Activated CD4-positive, alpha-beta T cell treated with anti-CD3 and anti-CD28 coated beads, Interleukin-2, amount 10 ng/mL, durations not matched to agents 24 days and 14 days (primary cell): ENCODE measurements at places on chromosomes 5 and 9. TPM values are rescaled to one million over a fixed set of nuclear protein-coding genes. Genes with fewer than 3 reads are reported as not detected.

ATP10B gene
- not detected in 2 replicates for total RNA-seq

ZBED3 gene
- 0.62 and 1.7 TPM in 2 replicates for total RNA-seq

DNA sequence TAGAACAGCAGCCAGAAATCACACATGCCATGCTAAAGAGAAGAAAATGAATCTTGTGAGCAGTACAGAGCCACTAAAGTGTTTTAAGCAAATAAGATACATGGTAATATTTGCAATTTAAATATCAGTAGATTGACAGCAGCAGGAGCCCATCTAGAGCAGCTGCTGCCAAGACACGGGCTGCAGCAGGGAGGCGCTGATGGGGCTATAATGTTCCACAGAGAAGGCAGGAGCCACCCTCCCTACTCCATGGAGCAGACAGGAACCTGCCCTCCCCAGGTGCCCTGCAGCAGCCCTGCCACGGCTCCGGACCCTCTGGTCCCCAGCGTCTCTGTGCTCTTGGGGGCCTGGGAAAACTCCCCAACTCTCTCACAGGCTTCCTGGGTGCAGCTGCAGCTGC lies 224.1 kb upstream of the ISL1 start:
- DNase-seq = no peak
- no peaks in the 10 kb centered on the region for H3K27me3 ChIP-seq
- H3K36me3 ChIP-seq = no peaks in the 10 kb centered on the region
- H3K27ac ChIP-seq = no peak overlapping the region

DNA sequence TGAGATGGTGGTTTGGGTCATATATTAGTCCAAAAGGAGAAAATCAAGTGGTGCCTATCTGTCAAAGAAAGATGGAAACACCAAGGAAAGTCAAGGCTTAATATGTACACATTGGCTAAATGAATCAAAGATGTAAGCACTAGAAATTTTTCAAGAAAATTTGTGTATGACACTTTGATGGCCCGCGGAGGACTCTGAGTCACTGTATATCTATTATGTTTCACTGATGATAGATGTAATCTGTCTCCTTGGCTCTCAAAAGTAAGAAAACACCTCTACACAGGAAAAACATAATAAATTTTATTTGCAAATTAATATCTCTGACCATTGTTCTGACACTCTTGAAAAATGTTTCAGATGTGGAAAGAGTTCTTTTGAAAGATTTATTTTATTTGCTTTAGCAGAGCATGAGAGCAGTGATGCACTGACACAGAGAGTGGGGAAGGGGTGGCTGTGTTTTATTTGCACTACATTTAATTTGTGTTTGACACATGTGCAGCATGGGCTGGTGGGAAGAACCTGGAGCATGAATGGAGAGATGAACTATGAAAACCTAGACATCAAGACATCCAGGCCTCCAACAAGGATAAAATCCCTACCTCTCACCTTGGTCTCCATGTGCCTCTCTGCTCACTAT lies 180.8 kb upstream of the GAS1 start:
- H3K4me1 ChIP-seq = peaks cover 1% of the 10 kb centered on the region
- no peak overlapping the region for H3K4me3 ChIP-seq
- H3K27me3 ChIP-seq = no peaks in the 10 kb centered on the region
- DNase-seq = no peak
- H3K36me3 ChIP-seq = no peaks in the 10 kb centered on the region

- H3K36me3 ChIP-seq = no peaks in the 10 kb centered on the region
- H3K27me3 ChIP-seq = no peaks in the 10 kb centered on the region
- no peak for DNase-seq
- no peaks in the 10 kb centered on the region for H3K4me1 ChIP-seq
- H3K4me3 ChIP-seq = no peak overlapping the region
- H3K27ac ChIP-seq = no peak overlapping the region
Observed at GRCh38 chr9:18393340-18394130, 80.4 kb upstream of the ADAMTSL1 start.

DNA sequence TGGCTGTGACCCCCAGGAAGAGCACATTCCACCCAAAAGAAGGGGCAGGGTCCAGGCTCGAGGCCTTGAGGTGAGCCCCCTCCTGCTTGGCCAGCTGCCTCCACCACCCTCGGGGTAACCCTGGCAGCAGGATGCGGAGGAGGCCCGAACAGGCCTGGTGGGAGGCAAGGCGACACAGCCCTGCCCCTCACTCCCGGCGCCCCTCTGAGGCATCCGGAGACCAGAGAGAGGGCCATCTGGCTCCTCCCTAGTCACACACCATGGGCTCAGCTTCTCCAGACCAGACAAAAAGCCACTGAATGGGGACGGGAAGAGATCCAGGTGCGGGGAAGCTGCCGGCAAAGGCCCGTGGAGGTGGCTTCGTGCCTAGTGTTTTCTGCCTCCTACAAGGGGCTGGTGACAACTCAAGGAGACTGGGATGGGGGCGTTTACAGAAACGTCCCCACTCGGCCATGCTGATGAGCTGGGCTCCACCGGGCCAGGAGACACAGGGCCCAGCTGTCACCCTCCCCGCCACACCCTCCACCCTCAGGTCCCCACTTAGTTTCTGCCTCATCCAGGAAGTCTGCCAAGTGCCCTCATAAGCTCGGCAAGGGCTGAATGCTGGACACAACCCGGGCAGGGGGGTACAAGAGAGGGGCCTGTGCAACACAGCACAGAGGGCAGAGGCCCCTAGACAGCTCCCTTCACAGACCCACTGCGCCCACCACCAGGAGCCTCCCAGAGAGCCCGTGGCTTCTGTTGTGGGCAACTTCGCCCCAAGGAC lies 41.9 kb downstream of the NACC2 start:
- peaks cover 3% of the 10 kb centered on the region for H3K4me1 ChIP-seq
- no peaks in the 10 kb centered on the region for H3K36me3 ChIP-seq
- H3K27me3 ChIP-seq = peaks cover 4% of the 10 kb centered on the region
- H3K4me3 ChIP-seq = no peak overlapping the region
- no peak for DNase-seq
- H3K27ac ChIP-seq = no peak overlapping the region

DNA sequence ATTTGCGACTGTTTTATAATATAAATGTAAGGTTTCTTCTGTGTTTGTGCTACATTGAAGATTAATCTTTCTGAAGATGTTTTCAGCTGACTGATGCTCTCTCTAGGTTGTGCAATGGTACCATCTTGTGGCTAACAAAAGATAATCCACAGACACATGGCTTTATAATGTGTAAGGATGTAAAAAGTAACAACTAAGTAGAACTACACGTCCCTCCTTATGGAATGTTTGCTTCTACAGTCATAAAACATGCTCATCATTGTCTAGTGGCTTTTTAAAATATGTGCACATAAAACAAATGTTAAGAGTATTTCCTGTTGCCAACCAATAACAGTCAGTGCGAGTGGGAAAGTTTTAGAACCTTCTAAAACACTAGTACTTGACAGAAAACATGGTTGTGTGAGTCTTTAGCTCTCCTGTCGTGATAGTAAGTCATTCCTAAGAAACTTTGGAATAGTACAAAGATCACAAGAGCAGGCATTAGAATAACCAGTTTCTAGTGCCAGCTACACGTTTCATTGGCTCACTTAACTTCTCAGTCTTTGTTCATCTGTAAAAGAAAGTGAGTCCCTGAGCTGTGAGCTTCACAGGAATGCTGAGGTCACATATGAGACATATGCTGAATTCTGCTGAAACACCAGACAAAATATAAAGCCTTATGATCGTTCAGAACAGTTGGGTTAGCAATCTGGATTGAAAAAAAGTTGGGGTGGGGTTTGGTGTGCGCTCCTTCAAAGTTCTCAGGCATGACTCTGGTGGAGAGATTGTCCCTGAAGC lies 75.7 kb upstream of the GLIS3 start:
- peaks cover 16% of the 10 kb centered on the region for H3K27me3 ChIP-seq
- no peaks in the 10 kb centered on the region for H3K36me3 ChIP-seq
- no peak overlapping the region for H3K27ac ChIP-seq
- peak; percentile 48 for DNase-seq

GRCh38 chr9:136544548-136544963 lies 1.3 kb downstream of the NOTCH1 start:
- DNase-seq = peak; percentile 87
- peaks cover 33% of the 10 kb centered on the region for H3K36me3 ChIP-seq
- H3K4me3 ChIP-seq = peak overlapping the region; percentile 95
- peaks cover 29% of the 10 kb centered on the region for H3K4me1 ChIP-seq
- H3K27ac ChIP-seq = peak overlapping the region; percentile 87

HSD17B3 gene
- not detected in 2 replicates for total RNA-seq

NPDC1 gene
- total RNA-seq = 58.1 and 59.4 TPM in 2 replicates

OR1Q1 gene
- total RNA-seq = not detected in 2 replicates

DNA sequence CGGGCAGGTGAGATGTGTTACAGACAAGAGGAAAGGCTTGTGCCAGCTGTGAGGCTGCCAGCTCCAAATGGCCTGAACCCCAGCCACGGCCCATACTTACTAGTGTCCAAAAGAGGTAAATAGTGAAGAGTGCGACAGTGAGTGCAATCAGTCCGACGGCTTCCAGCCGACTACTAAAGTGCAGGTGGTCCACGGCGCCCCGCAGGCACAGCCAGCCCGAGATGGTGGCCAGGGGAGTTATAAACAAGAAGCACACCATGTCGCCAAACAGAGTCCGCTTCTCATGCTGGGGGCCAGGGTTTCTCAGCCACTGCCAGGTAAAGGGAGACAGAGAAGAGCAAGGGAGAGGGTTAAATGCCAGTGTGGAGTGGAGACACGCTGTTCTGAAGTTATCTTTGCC lies 101.1 kb downstream of the LMNB1 start:
- H3K4me1 ChIP-seq = no peaks in the 10 kb centered on the region
- H3K36me3 ChIP-seq = no peaks in the 10 kb centered on the region
- DNase-seq = no peak
- H3K27me3 ChIP-seq = no peaks in the 10 kb centered on the region
- no peak overlapping the region for H3K4me3 ChIP-seq
- H3K27ac ChIP-seq = no peak overlapping the region

- H3K36me3 ChIP-seq = no peaks in the 10 kb centered on the region
- H3K27me3 ChIP-seq = peaks cover 52% of the 10 kb centered on the region
- DNase-seq = no peak
- H3K4me3 ChIP-seq = no peak overlapping the region
Observed at GRCh38 chr5:138243794-138244193, 30.6 kb downstream of the GFRA3 start.

- no peaks in the 10 kb centered on the region for H3K36me3 ChIP-seq
- H3K27me3 ChIP-seq = no peaks in the 10 kb centered on the region
- H3K27ac ChIP-seq = no peak overlapping the region
- no peaks in the 10 kb centered on the region for H3K4me1 ChIP-seq
Observed at GRCh38 chr5:18305288-18305924, 671.1 kb downstream of the TAF11L14 start.

RFX3 gene
- 11.6 and 12.8 TPM in 2 replicates for total RNA-seq

DNA sequence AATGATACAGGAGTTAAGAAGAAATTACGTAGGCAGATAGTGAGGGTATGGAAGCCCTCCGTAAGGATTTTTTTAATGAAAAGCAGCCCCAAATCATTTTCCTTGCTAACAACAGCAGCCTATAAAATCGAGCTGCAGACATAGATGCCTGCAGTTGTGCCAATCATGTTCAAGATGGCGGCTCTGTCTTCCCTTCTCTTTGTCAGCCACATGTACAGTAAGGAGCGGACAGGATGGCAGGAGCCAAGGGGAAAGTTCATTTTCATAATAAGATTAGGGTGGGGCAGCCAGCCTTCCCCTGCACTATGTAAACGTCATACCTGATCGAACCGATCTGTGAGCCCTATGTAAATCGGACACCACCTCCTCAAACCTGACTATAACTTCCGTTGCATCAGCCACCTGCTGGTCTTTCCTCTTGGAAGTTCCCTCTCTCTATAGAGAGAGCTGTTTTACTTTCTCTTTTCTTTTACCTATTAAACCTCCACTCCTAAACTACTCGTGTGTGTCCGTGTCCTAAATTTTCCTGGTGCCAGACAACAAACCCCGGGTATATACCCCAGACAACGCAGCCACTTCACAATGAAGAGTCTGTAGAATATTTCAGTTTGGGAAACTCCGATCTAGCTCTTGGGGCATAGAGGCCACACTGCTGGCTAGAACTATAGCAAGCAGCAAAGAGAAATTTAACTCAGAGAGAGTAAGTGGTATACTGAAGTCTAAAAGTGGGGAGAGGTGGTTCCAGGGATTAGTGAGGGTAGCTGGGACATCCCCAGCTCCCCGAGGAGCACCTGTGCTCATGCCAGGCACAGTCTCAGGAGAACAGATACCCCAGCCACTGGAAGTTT lies 20.8 kb upstream of the SLC24A2 start:
- no peak overlapping the region for H3K4me3 ChIP-seq
- H3K4me1 ChIP-seq = no peaks in the 10 kb centered on the region
- H3K27ac ChIP-seq = no peak overlapping the region

- DNase-seq = no peak
- H3K4me3 ChIP-seq = no peak overlapping the region
- peaks cover 4% of the 10 kb centered on the region for H3K27me3 ChIP-seq
- H3K36me3 ChIP-seq = no peaks in the 10 kb centered on the region
- H3K4me1 ChIP-seq = no peaks in the 10 kb centered on the region
Observed at GRCh38 chr5:139680368-139681111, 32.4 kb downstream of the CXXC5 start.

- no peaks in the 10 kb centered on the region for H3K36me3 ChIP-seq
- peaks cover 64% of the 10 kb centered on the region for H3K4me1 ChIP-seq
- no peak overlapping the region for H3K4me3 ChIP-seq
- no peaks in the 10 kb centered on the region for H3K27me3 ChIP-seq
Observed at GRCh38 chr9:115004545-115004944, 74.2 kb upstream of the TNFSF8 start.

DNA sequence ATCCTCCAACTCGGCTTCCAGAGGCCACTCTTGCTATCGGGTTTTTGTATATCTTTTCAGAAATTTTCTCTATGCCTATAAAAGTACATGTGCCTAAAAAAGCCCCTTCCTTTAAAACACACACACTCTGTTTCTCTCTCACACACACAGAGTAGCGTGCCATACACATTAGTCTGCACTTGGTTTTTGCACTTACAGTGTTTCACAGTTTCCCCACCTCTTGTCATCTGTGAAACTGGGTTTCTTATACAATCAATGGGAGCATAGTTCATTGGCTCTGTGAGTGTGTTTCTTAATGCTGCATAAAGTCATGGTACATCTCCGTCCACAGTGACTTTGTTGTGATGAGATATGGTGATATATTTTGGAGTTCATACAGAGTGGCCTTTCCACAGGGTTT lies 664 bp upstream of the IGFBPL1 start:
- no peaks in the 10 kb centered on the region for H3K36me3 ChIP-seq
- H3K27ac ChIP-seq = no peak overlapping the region
- H3K4me3 ChIP-seq = no peak overlapping the region
- H3K4me1 ChIP-seq = no peaks in the 10 kb centered on the region
- no peak for DNase-seq
- peaks cover 53% of the 10 kb centered on the region for H3K27me3 ChIP-seq

DNA sequence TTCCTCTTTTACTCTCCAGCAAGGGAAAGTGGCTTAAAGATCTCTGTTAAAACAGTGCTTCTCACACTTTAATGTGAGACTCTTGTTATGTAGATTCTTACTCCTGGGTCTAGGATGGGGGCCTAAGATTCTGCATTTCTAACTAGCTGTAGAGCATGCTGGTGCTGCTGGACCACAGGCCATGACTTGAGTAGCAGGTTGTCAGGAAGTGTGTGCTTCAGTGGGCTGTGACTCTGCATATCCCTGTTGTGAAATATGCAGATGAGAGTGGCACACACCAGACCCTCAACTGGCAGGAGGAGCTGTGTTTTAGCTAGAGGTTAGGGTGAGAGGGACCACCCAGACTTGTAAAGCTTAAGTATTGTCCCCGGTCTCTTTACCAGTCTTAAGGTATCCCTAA lies 191.1 kb upstream of the DMRT1 start:
- H3K36me3 ChIP-seq = no peaks in the 10 kb centered on the region
- peak; percentile 66 for DNase-seq
- H3K4me1 ChIP-seq = peaks cover 9% of the 10 kb centered on the region
- H3K4me3 ChIP-seq = peak overlapping the region; percentile 48
- peak overlapping the region; percentile 57 for H3K27ac ChIP-seq

GRCh38 chr5:102910240-102911226 lies 155.4 kb downstream of the PAM start:
- no peak overlapping the region for H3K4me3 ChIP-seq
- no peak for DNase-seq
- peaks cover 2% of the 10 kb centered on the region for H3K36me3 ChIP-seq
- peak overlapping the region; percentile 49 for H3K27ac ChIP-seq
- H3K4me1 ChIP-seq = peaks cover 7% of the 10 kb centered on the region
- H3K27me3 ChIP-seq = no peaks in the 10 kb centered on the region
